ENCODE measurements at places on chromosomes 7 and 10. TPM values are rescaled to one million over a fixed set of nuclear protein-coding genes. Genes with fewer than 3 reads are reported as not detected.

GRCh38 chr10:89351412-89351779 is 23.6 kb downstream of the IFIT3 start:
- no peak overlapping the region for H3K4me3 ChIP-seq
- no peaks in the 10 kb centered on the region for H3K36me3 ChIP-seq
- no peak for DNase-seq
- H3K27me3 ChIP-seq: no peaks in the 10 kb centered on the region

- H3K4me3 ChIP-seq: no peak overlapping the region
- H3K27ac ChIP-seq: no peak overlapping the region
- H3K27me3 ChIP-seq: no peaks in the 10 kb centered on the region
- no peaks in the 10 kb centered on the region for H3K4me1 ChIP-seq
- H3K36me3 ChIP-seq: no peaks in the 10 kb centered on the region
These were observed 28.5 kb upstream of the HDAC9 start for GRCh38 chr7:18467011-18467410.

- no peak overlapping the region for H3K27ac ChIP-seq
- no peaks in the 10 kb centered on the region for H3K4me1 ChIP-seq
- no peaks in the 10 kb centered on the region for H3K27me3 ChIP-seq
- peaks cover 19% of the 10 kb centered on the region for H3K36me3 ChIP-seq
- H3K4me3 ChIP-seq: no peak overlapping the region
These were observed 68.5 kb downstream of the LRRC4 start for GRCh38 chr7:127962589-127963361.

- H3K27ac ChIP-seq: no peak overlapping the region
- H3K27me3 ChIP-seq: no peaks in the 10 kb centered on the region
- no peaks in the 10 kb centered on the region for H3K36me3 ChIP-seq
- H3K4me1 ChIP-seq: no peaks in the 10 kb centered on the region
These were observed 17.0 kb upstream of the GIMAP2 start for GRCh38 chr7:150668472-150668911.

GRCh38 chr10:97024168-97025073 is 161.3 kb downstream of the SLIT1 start:
- H3K4me1 ChIP-seq: peaks cover 16% of the 10 kb centered on the region
- H3K4me3 ChIP-seq: no peak overlapping the region
- H3K27ac ChIP-seq: no peak overlapping the region
- no peaks in the 10 kb centered on the region for H3K36me3 ChIP-seq

- peaks cover 4% of the 10 kb centered on the region for H3K4me1 ChIP-seq
- no peaks in the 10 kb centered on the region for H3K27me3 ChIP-seq
- H3K36me3 ChIP-seq: peaks cover 16% of the 10 kb centered on the region
- peak overlapping the region; percentile 86 for H3K27ac ChIP-seq
- H3K4me3 ChIP-seq: no peak overlapping the region
- peak; percentile 32 for DNase-seq
These were observed 9.1 kb upstream of the CSGALNACT2 start for GRCh38 chr10:43128958-43129706.

Gene BAG3
- polyA plus RNA-seq: 3.8 TPM

All from SK-N-SH (cell line).